ENCODE measurements at places on chromosomes 1 and 21. TPM values are rescaled to one million over a fixed set of nuclear protein-coding genes. Genes with fewer than 3 reads are reported as not detected.

DNA sequence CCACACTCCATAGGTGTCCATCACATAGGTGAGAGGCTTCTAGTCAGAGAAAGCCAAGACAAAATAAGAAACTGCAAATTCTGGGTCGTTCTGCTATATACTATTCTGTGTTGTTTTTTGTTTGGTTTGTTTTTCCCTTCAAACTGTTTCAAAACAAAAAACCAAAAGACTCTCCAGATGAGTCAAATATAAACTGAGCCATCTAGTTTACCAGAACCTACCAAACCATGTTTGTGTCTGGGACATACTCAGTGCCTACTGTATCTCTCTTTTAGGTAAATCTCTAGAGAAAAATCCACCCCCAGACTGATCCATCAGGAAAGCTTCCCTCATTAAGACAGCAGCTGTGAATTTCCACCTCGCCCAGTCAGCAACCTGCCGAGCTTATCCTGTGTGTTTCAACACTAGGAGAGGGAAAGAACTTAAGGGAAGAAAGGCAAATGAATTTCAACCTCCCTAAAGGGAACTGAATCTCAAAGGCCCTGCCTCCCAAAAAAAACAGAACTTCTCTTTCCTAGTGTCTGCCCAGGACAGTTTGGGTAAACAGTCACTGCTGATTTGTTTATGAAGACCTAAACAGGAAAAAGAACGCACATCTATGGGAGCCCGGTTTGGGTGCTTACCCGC, 17.2 kb downstream of the PPT1 start:
- no peak for DNase-seq

TBCE gene
- total RNA-seq: 27.2 TPM

DNA sequence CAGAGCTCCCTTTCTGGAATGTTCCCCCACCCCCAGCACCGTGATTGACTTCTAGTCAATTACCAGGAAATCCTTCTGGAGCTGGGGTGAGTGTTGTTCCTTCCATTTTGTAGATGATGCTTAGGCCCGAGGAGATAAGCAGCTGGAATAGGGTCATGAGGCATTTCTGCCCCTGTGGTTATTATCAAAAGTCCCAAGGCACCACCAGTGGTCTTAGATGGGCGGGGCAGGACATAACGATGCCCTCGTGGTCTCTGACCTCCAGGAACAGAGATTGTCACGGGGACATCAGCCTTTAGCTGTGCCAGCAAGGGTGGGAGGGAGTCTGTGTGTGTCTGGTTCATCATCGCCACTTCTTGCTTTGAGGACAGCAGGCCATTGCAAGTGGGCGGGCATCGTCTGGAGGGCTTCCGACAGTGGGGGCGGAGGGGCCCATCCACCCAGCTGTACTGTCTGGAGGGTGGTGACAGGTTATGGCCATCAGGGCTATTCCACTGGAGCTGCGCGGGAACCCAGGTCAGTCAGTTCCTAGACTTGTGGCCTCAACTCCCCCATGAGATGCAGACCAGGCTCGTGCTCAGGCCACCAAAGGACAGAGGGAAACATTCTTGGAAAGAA, 22.6 kb downstream of the TNFRSF8 start:
- no peak for DNase-seq

DNA sequence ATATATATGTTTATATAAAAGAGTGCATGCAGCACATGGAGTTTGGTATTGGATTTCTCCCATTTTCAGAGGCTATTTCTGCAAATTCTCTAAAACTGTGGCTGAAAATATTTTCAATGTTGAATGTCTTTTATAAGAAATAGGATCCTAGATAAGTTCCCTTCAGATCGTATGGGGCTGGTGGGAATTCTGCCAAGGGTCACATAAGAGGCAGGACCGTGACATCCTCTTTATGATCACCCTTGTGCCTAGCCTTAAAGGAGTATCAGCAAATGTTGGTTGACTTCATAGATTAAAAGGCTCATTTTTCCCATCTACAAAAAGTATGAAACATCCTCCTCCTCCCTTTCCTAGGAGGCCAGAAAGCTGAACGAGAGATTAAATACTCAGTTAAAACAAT, 1.3 kb upstream of the IFNAR2 start:
- no peak for DNase-seq

DNA sequence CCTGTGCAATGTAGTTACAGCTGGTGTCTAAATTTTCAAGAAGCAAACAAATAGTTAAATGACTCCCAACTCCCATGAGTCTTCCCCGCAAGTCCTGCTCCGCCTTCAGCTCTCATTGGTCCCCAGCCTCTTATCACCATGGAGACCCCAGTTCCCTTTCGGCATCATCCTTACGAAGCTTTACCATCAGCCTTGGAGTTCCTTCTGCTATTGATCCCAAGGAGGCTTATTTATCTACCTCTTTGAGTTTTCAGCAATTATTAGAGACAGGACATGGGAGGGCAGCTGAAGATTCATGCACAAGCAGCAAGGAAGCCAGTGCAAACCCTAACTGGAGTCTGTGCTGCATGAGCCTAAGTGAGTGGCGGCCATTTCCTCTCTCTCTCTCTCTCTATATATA, 12.3 kb downstream of the KCNA2 start:
- DNase-seq: no peak

DNA sequence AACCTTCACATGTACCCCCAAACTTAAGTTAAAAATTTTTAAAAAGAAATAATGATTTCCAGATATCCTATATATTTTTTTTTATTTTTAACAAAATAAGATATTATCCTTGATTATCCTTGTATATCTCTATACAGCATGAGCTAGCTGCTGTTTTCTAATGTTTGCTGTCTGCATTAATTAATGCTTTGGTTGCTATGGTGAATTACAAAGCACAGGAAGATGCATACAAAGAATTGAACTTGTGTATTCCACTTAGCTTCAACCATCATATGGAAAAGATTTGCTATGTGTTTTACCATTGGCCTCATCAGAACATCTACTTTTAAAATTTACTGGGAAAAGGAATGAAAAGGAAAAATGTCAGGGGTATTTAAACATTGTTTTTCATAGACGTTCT, 35.4 kb downstream of the VPS45 start:
- no peak for DNase-seq

- no peak for DNase-seq
Measured at GRCh38 chr1:164630626-164631396, 71.8 kb downstream of the PBX1 start.

GRCh38 chr1:1763657-1764621, 14.3 kb downstream of the NADK start:
- DNase-seq: peak; percentile 95

- DNase-seq: no peak
Measured at GRCh38 chr1:189312499-189312898, 1165.2 kb downstream of the BRINP3 start.

DNA sequence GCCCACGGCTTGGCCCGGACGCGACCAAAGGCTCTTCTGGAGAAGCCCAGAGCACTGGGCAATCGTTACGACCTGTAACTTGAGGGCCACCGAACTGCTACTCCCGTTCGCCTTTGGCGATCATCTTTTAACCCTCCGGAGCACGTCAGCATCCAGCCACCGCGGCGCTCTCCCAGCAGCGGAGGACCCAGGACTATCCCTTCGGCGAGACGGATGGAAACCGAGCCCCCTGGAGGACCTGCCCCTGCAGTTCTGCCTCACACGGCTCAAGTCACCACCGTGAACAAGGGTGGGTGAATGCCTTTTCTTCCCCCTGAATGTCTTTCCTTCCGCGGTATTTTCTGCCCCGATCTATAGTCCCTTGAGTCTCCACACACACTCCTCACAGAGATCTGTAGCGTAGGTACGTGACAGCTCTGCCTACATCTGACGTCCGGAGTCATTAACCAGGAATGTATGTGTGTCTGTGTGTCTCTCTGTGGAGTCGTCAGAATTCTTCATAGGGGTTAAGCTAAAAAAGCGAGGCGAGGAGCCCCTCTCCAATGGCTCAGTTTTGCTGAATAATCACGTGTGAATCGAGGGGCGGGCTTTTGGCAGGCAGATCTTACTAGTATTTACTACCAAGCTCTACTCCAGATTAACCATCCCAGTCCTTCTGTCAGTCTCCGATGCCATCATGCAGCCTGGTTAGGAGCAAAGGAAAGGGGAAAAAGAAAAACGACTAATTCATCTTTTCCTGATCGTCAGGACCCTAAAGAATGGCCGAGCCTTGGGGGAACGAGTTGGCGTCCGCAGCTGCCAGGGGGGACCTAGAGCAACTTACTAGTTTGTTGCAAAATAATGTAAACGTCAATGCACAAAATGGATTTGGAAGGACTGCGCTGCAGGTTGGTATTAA, at the start of gene CDKN2C:
CDKN2C (plus strand) TSS at position 635 of the 898 bp plus-strand sequence; CDS start at position 759, 124 bp downstream.
- peak; percentile 76 for DNase-seq

DNA sequence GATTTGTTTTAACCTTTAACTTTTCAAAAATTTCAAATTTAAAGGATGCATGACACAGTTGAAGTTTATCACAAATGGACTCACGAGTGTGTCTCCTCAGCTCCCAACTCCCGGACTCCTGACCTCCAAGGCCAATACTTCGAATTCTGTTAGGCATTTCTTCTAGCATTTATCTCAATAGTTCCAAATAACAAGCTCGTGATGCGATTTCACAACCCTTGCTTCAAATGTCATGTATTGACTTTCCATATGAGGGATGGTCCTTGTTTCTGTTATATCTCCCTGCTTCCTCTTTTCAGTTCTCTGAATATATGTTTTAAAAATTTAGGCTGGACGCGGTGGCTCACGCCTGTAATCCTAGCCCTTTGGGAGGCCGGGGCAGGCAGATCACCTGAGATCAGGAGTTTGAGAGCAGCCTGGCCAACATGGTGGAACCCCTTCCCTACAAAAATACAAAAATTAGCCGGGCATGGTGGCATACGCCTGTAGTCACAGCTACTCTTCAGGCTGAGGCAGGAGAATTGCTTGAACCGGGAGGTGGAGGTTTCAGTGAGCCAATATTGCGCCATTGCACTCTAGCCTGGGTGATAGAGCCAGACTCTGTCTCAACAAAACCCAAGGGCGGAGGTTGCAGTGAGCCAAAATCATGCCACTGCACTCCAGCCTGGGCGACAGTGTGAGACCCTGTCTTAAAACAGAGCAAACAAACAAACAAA, 52.0 kb upstream of the TINAGL1 start:
- DNase-seq: peak; percentile 68

GRCh38 chr1:180343921-180344769, 114.1 kb downstream of the LHX4 start:
- no peak for DNase-seq

DNA sequence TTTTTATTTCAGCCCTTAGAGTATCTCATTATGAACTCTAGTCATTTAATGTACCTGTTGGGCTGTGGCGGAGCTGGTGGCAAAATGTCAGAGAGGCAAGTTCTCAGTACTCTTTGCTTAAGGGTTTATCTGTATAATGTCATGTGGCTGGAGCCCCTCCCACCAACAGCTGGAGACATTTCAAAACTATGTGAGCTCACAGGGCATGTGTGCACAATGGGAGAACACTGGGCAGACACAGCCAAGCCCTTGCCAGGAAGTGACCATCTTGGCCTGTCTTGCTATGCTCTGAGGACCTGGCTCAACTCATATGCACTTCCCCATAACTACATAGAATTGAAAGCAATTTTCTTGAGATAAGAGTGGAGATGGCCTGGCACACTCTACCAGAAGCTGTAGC, 296.4 kb downstream of the PTPRU start:
- DNase-seq: no peak

DNA sequence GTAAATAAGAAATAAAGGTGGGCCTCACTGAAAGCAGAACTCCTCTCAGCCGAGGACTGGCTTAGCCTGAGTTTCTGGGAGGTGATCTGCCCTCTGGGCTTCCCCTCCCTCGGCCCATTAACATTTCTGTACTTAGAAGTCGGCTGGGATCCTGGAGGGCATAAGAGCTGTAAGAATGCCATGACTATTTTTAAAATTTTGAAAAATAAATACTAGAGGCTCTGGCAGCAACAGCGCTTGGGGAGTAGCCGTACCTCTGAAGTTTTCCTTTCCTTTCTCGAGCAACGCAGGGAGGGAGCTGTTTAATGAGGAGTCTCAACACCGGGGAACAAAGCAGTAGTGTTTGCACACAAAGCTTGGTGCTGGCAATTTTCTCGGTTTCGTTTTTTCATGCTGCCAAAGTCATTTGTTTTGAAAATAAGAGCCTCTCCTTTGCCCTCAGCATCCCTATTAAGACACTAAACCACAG, 498.7 kb downstream of the SMYD3 start:
- no peak for DNase-seq
